ENCODE measurements at places on chromosomes 7 and 10. TPM values are rescaled to one million over a fixed set of nuclear protein-coding genes. Genes with fewer than 3 reads are reported as not detected.

DNA sequence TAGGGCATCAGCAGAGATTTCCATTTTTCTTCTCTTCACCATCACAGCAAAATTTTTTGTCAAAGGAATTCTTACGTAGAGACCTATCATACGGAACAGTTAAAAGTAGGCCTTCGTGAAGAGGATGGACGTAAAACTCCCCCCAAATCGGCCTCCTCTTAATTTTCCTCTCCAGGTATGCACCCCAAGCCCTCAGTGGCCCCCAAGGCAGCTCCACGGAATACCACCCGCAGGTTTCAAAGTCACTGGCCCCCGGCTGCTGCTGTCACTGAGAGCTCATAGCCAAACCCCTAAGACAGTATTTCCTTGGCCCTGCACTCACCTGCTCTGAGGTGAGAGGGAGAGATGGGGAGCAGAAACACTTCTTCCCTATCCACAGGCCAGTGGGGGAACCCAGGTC, 8.8 kb downstream of the PODXL start:
- no peak for DNase-seq

GRCh38 chr10:132133005-132133404, 53.7 kb upstream of the DPYSL4 start:
- DNase-seq: no peak

DNA sequence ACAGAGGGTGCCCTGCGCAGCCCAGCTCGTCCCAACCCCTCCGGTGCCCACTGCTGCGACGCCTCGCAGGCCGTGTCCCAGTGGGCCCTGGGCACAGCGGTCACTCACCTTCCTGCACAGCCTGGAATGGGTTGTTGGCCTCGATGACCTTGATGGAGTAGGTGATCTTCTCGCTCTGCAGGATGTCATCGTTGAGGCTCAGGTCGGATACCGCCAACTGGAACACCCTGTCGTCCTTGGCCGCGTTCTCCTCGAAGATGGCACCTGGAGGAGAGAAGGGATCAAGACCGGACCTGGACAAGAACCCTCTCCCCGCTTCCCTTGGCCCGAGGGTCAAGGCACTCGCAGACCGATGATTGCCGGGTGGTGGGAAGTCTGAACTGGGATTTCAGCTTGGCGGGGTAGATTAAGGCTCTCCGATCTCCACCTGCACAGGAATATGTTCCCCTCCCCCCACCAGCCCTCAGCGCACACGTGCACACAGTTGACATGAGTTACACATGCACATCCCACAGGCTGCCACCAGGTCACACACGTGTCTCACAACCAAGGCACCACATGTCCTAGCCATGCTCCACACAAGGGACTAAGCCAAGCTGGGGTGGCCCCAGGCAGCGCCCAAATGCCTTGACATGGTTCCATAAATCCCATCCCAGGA, 2.6 kb downstream of the GRID1 start:
- no peak for DNase-seq

GRCh38 chr10:63396133-63396761, 69.5 kb downstream of the JMJD1C start:
- DNase-seq: no peak

- DNase-seq: no peak
Observed at GRCh38 chr10:128013626-128014025, 106.7 kb downstream of the PTPRE start.

GRCh38 chr7:70355198-70356020, 757.1 kb downstream of the AUTS2 start:
- no peak for DNase-seq

GRCh38 chr7:97006055-97006815, 882 bp downstream of the DLX6 start:
- peak; percentile 41 for DNase-seq

GRCh38 chr7:94111009-94111408, 106.9 kb upstream of the BET1 start:
- no peak for DNase-seq

DNA sequence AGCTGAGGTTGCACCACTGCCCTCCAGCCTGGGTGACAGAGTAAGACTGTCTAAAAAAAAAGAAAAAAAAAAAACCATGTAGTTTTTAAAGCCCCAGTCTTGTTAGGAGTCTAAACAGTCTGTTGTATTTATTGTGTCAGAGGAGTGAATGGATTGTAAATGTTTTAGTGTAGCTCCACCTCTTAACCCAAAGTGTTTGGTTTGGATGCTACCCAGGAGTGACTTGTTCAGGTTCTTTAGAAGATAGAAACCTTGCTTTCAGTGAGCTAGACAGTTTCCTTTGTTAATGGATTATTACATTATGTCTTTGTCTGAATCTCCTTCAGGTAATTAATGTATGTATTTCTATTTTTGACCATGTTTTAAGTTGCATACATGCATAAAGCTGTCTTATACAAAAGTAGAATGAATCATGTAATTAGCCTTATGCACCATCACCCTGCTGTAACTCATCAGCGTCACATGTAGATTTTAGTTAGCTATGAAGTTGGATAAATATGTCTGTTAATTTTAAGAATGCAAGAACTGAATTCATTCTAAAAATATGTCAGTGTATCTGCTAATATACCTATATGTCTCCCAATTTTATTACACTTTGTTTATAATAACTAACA, 97.7 kb downstream of the TAF3 start:
- DNase-seq: peak; percentile 47

DNA sequence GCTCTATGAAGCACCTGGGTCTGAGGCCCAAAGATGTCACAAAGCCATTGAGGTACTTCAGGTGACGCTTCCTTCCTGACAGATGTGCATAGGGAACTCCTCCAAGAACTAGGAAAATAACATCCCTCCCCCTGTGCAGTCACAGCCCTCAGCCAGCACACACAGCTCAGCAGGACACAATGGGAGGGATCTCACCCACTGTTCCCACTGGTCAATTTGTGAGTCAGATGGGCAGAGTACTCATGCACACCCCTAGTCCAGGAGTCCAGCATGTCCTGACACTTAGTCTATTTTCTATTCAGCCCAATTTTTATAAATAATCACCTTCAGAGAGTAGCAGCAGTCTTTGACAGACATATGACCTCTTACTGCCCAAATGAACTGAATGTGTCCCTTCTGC, 60.7 kb upstream of the PFKP start:
- DNase-seq: no peak

DNA sequence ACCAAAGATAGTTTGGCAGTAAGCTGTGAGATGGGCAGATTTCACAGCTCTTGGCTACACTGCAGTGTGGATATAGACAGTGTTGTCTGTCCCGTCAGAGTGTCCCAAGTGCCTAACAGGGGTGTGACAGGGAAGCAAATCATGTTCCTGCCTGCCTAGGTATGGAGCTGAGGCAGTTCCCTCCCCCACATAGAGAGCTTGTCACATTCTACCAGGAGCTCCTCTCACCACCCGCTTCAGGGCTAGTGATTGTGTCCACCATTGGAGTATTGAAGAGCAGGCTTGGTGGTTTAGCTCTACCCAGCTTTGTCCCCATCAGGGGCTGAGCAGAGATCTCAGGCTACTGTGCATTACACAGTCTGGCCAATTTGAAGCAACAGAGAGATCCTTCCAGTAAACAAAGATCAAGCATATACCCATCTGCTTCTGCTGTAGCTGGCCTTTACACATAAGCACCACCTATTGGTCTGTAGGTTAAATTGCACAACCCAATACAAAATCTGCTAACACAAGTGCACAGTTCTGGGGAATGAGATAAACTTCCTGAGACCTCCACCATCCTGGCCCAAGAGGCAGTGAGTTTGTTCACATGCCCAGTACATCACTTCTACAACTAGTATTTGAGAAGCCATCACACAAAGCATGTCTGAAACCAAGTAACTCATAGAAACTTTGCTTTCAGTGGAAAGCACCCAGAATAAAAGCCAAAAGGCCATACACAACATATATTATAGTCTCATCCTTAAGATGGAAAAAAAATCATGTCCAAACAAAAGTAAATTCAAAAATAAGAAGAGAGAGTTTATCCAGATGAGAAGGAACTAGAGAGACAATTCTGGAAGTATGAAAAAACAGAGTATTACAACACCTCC, 67.3 kb downstream of the GLCCI1 start:
- DNase-seq: peak; percentile 77

DNA sequence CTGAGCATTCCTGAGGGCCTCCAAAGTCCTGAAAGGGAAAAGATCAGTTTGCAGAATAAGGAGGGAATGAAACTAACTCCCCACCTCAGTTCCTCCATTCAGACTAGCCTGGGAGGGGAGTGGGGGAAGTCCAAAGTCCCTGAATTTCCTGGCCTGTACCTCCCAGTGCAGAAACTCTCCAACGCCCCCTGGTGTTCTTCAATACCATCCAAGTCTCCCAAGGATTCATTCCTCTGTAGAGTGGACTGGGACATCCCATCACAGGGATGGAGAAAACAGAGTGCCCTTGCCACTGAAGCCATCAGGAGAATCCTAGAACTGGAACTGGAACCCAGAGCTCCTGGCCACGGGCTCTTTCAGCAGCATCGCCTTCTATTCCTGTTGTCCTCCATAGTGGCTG, 1.6 kb upstream of the COL13A1 start:
- DNase-seq: peak; percentile 45

GRCh38 chr7:45253368-45253767, 95.8 kb downstream of the RAMP3 start:
- DNase-seq: no peak

DNA sequence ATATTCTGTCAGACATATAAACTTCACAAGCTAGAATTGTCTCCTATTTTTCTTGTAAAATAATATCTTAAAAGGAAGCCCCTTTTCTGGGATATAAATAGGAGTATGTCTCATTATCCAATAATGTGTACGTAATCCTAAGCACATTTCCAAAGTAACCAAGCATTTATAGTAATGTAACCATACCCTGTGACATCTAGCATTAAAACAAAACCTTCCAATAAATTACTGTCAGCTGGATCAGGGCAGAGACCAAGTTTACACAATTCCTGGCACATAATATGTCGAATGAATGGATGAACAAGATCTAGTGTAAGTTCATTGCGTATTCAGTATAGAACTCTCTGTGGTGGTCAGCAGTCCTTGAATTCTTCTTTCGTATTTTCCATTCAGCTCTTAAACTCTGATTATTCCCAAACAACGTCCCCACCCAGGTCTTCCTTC, 14.3 kb downstream of the CPED1 start:
- DNase-seq: no peak

DNA sequence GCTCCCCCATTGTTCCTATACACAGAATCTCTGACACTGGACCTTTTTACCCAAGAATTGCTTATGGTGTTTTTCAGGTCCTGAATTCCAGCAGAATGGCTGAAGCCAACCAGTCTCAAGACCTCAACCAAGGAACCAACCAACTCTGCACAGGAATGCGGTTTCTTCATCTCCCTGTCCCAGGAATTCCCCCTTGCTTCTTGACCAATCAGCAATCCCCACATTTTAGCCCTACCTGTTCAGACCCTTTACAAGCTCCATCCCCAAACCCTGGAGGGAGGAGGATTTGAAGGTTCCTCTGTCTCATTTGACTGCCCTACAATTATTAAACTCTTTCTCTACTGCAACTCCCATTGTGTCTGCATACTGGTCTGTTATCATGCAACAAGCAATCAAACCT, 35.5 kb downstream of the HIBADH start:
- no peak for DNase-seq

- DNase-seq: peak; percentile 35
Observed at GRCh38 chr10:70672165-70673042, at the start of gene ADAMTS14. TSS of gene ADAMTS14 (plus strand) at chr10:70672506. CDS start at chr10:70672803, 297 bp downstream.

GRCh38 chr7:55379285-55379684, 14.1 kb downstream of the LANCL2 start:
- no peak for DNase-seq

AKR1D1 gene
- total RNA-seq: not detected

LOXL4 gene
- 0.27 TPM for total RNA-seq

ANKRD2 gene
- 0.15 TPM for total RNA-seq

MBL2 gene
- not detected for total RNA-seq

SAMD9 gene
- 24.0 TPM for total RNA-seq

ZP3 gene
- total RNA-seq: 0.97 TPM

ITPRIP gene
- 1.3 TPM for total RNA-seq

ADCYAP1R1 gene
- 0.17 TPM for total RNA-seq
